ENCODE measurements at places on chromosomes 7 and 10. TPM values are rescaled to one million over a fixed set of nuclear protein-coding genes. Genes with fewer than 3 reads are reported as not detected.

GRCh38 chr7:100400041-100400440, 26.8 kb downstream of the PILRA start:
- no peaks in the 10 kb centered on the region for H3K36me3 ChIP-seq
- H3K4me3 ChIP-seq = no peak overlapping the region
- H3K27ac ChIP-seq = no peak overlapping the region
- no peak for DNase-seq
- H3K27me3 ChIP-seq = no peaks in the 10 kb centered on the region

- no peak overlapping the region for H3K27ac ChIP-seq
- no peaks in the 10 kb centered on the region for H3K36me3 ChIP-seq
- no peaks in the 10 kb centered on the region for H3K4me1 ChIP-seq
- no peak for DNase-seq
- no peaks in the 10 kb centered on the region for H3K27me3 ChIP-seq
- no peak overlapping the region for H3K4me3 ChIP-seq
These were observed 8.0 kb downstream of the HPS1 start for GRCh38 chr10:98438715-98439114.

- no peaks in the 10 kb centered on the region for H3K36me3 ChIP-seq
- H3K4me1 ChIP-seq = peaks cover 18% of the 10 kb centered on the region
These were observed 374.6 kb upstream of the GHITM start for GRCh38 chr10:83764666-83765065.

Gene HOXA3
- total RNA-seq = not detected
